Stimulated activated CD4-positive, alpha-beta T cell treated with anti-CD3 and anti-CD28 coated beads, Interleukin-15, amount 100 ng/mL, for 1 hour (primary cell): ENCODE measurements at places on chromosomes 16 and 17.

- DNase-seq: no peak
These were observed 20.6 kb downstream of the VPS53 start for GRCh38 chr17:693791-694638.

GRCh38 chr17:15999974-16000827 lies 577 bp downstream of the TTC19 start:
- DNase-seq: no peak

DNA sequence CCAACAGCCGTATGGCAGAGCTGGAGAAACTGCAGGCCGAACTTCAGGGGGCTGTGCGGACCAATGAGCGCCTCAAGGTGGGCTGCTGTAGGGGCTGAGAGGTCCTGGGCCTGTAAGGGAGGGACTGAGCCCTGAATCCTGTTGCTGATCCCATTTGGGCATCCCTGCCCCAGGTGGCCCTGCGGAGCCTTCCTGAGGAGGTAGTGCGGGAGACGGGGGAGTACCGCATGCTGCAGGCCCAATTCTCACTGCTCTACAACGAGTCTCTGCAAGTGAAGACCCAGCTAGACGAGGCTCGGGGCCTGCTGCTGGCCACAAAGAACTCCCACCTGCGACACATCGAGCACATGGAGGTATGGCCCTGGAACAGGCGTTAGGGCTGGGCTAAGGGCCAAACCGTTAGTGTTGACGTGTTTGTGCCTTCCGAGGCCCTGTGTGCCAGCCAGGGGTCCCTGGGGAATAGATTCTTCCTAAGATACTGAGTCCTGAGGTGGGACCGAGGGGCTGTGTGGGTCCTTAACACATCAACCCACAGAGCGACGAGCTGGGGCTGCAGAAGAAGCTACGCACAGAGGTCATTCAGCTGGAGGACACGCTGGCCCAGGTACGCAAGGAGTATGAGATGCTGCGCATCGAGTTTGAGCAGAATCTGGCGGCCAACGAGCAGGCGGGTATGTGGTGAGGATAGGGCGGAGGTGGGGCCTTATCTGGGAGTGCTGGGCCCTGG lies 4.2 kb downstream of the RNF40 start:
- no peak for DNase-seq

DNA sequence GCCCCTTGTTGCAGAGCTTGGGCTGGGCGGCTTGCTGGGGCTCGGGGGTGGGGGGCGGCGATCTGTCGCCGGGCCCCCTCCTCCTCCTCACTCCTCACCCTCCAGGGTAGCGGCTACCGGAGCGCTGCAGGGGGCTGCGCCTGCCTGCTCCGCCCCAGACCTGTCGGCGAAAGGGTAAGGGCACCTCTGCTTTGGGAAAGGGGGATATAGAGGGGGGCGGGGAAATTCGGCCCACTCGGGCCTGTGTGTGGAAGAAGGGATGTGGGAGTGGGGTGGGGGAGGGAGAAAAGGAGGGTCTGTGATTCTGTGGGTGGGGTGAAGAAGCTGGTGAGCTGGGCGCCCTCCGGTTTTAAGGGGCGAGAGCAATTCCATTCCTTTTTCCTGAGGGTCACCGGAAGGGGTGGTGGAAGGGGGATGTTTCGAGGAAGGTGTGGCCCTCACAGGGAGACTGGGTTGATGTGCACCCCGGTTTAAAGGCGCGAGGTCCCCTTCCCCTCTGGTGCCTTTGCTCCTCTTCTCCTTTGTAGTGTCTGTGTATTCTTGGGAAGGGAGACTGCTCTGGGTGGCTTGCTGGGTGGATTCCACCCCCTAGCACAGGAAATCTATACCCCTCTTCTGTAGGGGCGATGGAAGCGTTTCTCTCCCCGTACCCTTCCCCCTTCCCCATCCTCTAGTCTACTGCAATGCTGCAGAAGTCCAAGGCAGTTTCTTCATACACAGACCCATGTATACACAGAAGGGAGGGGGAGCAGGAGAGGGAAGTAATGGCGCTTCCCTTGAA lies 878 bp downstream of the TAOK1 start:
- no peak for DNase-seq

- DNase-seq: no peak
These were observed 46.1 kb upstream of the BPTF start for GRCh38 chr17:67779098-67779672.
